KBM-7 (cell line): ENCODE measurements at places on chromosomes 13 and 19.
A peak's percentile ranks its signal among the peaks of the same experiment; 100 is the strongest.

DNA sequence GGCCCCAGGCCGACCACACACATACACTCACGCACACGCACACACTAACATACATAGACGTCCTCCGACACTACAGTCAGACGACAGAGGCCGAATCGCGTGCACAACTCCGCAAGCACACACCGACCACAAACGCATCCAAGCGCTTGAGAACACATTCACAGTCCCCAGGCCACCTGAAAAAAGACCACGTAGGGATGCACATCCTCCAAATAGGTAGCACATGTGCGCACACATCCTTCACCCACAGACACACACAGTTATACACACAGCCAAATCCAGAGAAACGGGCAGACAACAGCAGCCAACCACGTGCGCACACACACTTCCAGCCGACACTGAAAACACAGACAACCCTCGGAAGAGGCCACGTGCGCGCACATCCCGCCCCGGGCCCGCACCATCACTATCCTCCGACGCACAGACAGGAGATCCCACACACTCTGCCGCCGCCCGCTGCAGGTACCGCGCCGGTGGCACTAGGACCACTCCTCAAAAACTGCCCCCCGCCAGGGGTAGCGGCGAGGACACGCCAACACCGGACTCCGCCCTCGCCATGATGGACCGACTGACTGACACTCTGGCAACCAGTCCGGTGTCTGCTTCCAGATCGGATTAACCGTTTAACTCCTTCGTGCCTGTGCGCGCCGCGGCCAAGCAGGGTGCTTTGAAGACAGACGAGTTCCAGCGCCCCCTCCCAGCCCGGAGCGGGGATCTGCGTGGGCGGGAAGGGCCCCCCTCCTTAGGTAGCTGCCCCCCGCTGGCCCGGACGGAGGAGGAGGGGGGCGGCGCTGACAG, 493 bp upstream of the PDE4A start:
- peak; percentile 93 for DNase-seq

GRCh38 chr13:34868733-34869132, 73.3 kb upstream of the NBEA start:
- no peak for DNase-seq

DNA sequence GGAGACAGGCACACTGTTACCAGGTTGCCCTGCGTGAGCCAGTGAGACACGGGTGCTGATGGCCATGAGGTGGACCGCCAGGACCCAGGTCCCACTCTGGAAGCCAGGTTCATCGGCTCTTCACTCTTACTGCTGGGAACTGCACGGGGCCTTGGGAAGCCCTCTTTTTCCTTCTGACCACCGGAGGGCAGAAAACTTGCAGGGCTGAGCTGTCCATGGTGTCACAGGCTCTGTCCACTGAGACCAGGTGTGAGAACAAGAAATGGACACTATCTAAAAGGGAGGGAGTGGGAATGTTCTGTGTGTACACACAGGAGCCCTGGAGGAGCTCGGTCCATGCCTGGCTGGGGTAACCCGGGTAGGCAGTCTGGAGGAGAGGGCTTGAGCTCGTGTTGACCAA, 93.4 kb downstream of the UQCRFS1 start:
- DNase-seq: no peak

GRCh38 chr19:5953680-5954213, 24.2 kb downstream of the RANBP3 start:
- peak; percentile 42 for DNase-seq

- peak; percentile 72 for DNase-seq
These were observed 6.7 kb upstream of the ZNF761 start for GRCh38 chr19:53424968-53425597.

- DNase-seq: no peak
These were observed 6.0 kb upstream of the TCF3 start for GRCh38 chr19:1658150-1659083.

- DNase-seq: no peak
These were observed 328.1 kb downstream of the MYO16 start for GRCh38 chr13:108957369-108958012.

DNA sequence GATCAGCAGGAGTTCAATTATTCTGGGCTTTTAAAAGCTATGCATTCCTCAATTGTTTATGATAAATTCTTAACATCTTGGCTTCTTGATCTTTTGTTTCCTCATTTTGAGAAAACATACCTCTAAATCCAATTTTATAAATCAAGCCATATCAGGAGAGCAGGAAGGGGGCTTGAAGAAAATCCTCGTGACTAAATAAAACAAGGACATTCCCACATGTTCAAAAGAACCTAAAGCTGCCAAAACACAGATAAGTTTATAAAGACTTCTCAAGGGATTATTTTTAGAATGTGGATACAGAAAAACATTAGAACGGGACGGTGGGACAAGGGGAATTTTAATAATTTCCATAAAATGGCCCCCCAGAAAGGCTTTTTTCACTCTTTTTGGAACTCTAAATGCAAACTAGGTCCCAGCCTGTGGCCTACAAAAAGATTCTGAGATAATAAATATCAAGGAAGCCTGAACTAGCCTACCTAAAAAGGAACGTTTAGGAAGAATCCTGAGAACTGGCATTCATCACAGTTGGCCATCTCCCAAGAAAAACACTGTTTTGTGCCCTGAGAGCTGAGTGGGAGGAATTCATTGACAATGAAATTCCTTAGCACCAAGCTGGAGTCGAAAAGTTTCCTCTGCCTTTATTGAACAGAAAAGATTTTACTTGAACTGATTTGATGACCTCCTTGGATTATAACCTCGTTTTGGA, 30.1 kb downstream of the ZAR1L start:
- no peak for DNase-seq

GRCh38 chr13:107801621-107802020, 413.7 kb downstream of the LIG4 start:
- no peak for DNase-seq

GRCh38 chr13:38630780-38631179, 56.1 kb upstream of the FREM2 start:
- no peak for DNase-seq

DNA sequence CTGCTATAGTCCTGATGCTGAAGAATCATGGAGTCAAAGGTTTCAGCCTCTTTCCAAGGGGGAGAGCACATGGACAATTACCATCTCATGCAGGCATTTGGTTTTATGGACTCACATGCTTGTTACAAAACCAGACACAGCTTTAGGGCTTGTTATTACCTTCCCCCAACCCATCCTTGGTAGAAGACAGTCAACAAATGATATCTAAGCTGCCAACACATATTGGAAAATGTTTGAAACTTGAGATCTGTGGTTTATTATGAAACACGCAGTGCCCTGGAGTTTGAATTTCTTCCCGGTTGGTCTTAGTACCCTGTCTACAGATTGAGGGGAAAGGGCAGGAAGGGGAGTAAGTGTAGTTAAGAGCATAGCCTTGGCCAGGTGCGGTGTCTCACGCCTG, 12.5 kb upstream of the CYP2A6 start:
- peak; percentile 47 for DNase-seq

- DNase-seq: no peak
These were observed 212.2 kb upstream of the HTR2A start for GRCh38 chr13:47109028-47109427.

DNA sequence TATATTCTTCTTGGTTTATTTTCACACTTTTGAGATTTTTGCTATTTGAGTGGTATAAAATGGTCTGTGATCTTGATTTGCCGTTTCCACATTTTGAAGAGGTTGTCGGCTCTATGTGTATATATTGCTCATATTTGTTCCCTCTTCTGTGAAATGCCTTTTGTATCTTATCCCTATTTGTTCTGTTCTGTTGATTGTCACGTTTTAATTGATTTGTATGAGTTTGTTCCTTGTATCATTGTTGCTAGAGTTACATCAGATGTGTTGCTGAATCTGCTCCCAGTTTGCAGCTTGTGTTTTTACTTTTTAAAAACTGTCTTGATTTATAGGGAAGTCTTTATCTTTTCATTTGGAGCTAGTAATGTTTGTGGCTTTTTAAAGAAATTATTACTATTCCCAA, 17.1 kb downstream of the USPL1 start:
- DNase-seq: no peak

DNA sequence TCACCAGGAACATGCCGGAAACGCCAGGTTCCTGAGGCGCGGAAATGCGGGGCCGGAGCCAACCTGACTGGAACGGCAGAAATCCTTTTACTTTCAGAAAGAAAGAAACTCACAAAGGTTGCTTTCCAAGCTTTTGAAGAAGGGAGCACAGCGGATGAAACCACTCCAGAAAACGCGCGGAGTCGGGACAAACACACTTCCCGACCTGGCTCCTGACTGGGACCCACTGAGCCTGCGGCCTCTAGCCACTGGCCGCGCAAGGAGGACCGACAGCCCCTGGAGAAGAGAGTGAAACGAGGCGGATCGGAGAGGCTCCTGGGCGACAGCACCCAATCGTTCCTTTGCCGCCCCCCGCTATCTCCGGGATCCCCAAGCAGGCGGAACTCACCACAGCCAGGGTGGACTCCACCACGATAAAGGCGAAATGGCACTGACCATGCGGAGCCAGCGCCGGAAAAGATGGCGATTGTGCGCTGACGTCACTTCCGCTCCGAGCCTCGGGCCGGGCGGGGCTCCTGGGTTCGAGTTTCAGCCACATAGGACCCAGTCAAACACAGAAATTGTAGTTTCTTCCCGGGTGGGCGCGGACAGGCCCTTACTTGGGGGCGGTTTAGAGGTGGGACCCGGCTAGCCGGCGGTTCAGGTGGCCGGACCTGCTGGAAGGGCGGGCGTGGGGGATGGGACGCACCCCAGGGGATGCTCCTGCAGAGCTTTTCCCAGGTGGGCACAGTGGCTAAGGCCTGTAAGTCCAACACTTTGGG, at the start of gene ZNF121:
ZNF121 (minus strand) TSS at position 432 of the 761 bp plus-strand sequence. CDS start 16,407 bp downstream, outside the sequence.
- peak; percentile 92 for DNase-seq

GRCh38 chr19:798415-799075, 1.3 kb downstream of the PTBP1 start:
- DNase-seq: no peak

DNA sequence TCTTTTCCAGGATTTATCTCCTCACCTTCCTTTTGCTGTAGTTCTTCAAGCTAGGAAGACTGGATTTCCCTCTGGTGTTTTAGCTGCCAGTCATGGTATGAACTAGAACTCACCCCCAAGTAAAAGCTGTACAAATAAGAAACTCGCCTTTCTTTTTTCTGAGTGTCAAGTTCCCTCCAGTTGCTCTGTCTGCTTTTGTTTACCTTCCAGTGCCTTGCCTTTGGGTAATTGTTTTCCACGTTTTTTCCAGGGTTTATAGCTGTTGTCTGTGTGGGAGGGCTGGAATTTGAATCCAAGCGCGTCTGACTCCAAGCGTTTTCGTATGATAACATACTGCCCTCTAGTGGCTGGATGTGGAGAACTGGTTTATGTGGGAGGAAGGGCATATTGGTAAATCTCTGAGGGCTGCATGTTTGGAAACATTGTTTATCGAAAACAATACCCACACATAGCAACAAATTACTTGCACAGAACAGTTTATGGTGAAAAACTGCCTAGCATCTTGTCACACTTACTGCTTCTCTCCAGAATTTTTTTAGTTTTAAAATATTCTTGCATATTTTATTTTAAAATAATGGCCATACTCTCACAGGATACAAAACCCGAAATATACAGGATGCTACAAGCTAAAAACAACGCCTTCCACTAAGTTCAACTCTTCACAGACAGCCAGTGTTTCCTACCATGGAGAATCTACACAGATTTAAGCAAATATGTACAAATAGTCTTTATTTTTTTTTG, 19.2 kb downstream of the RCN3 start:
- DNase-seq: peak; percentile 88

- no peak for DNase-seq
These were observed 13.1 kb upstream of the CEACAM19 start for GRCh38 chr19:44658069-44658733.

DNA sequence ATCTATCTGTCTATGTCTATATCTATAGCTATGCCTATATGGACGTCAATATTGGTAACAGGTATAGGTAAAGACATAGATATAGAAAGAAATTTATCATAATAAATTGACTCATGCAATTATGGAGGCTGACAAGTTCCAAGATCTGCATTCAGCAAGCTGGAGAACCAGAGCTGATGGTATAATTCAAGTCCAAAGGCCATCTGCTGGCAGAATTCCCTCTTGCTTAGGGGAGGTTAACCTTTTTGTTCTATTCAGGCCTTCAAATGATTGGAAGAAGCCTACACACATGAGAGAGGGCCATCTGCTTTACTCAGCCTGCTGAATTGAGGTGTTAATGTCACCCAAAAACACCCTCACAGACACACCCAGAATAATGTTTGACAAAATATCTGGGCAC, 10.8 kb downstream of the RASL11A start:
- DNase-seq: no peak

DNA sequence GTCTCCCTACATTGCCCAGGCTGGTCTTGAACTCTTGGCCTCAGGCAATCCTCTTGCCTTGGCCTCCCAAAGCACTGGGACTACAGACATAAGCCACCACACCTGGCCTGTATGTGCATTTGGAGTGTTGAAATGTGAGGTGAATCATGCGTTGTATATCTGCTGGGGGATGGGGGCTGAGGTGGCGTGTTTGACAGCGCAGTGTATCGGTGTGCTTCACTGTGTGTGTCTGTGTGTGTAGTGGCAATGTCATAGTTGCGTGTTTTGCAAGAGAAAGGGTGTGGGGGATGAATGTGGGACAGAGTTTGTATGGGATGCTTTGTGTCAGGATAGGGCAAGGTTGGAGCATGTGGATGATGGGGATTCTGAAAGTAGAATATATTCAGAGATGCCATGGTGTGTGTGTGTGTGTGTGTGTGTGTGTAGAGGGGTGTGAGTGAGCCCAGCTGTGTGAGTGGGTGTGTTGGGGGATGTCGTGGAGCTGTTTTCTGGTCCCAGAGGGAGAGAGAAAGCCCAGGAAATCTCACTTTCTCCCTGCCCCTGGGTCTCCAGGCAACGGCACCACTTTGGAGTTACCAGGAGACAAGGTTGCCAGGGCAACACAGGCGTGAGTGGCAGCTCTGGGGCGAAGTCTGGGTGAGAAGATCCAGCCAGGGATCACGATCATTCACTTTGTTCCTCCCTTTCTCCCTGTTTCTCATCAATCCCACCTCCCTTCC, 1.1 kb upstream of the SWSAP1 start:
- DNase-seq: no peak

DNA sequence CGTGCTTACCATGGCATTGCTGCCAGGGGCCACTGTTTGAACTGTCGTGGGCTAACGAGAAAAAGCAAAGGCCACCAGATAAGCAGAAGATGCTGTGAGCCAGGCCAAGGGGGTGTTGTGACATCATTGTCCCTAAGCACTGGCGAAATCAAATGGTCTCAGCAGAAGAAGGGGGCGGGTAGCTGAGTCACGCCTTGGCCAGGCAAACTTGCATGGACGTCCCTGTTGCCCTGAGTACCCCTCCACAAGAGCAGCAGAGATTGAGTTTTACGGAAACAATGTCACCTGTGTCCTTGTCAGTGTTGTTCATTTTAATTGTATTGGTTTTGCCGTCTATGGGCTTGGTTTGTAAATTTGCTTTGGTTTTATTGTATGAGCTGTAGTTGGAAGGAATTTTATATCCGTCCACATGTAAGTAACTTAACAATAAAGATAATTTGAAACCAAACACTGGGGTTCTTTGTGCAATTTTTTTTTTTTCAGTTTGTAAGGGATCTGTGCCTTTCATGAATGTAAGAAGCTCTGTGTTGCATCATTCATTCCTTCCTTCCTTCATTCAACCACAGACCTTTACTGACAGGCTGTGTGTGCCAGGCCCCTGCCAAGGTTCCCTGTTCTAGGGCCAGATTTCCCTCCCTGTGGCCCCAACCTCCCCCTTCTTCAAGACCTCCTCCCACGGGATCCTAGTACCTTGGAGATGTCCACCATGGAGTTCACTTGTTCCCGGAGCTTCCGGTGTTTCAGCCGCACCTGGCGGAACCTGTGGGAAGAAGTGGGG, 12.3 kb downstream of the KCNN4 start:
- DNase-seq: no peak
